Activated T-cell treated with anti-CD3 and anti-CD28 coated beads for 48 hours (primary cell): ENCODE measurements at places on chromosomes 3 and 15.

- DNase-seq, result no peak
These were observed 2.6 kb upstream of the AGBL1 start for GRCh38 chr15:86077070-86077469.

- no peak for DNase-seq
These were observed 73.2 kb upstream of the SNRPA1 start for GRCh38 chr15:101368086-101368780.

DNA sequence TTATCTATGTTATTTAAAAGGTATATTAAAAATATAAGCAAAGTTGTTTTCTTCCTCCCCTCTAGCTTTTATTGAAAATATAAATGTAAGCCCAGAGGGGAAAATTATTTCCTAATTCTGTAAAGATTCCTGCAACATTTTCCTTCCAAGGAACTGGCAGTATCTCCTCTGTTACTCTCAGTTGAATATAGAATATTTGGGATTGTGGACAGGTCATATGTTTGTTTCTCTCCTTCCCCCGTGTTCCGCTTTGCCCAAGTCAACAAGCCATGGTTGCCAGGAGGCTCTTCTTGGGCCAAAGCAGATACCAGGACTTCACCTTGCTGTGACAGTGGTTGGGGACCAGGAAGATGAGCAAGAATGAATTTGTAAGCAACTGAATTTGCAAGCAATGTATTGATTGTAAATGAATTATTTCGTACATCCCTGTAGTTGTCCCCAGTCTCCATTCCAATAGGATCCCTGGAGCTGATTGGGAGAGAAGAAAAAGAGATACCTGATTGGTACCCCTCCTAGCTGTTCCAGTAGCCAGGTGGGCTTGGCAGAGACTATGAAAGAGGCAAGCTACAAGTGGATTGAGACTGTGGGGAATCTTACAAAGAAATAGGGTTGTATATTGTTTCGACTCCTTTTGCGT lies 130.8 kb downstream of the FNDC3B start:
- no peak for DNase-seq

- no peak for DNase-seq
These were observed 396.0 kb downstream of the FHIT start for GRCh38 chr3:60855250-60855649.

- no peak for DNase-seq
These were observed 80.7 kb downstream of the SMAD6 start for GRCh38 chr15:66782785-66783184.

DNA sequence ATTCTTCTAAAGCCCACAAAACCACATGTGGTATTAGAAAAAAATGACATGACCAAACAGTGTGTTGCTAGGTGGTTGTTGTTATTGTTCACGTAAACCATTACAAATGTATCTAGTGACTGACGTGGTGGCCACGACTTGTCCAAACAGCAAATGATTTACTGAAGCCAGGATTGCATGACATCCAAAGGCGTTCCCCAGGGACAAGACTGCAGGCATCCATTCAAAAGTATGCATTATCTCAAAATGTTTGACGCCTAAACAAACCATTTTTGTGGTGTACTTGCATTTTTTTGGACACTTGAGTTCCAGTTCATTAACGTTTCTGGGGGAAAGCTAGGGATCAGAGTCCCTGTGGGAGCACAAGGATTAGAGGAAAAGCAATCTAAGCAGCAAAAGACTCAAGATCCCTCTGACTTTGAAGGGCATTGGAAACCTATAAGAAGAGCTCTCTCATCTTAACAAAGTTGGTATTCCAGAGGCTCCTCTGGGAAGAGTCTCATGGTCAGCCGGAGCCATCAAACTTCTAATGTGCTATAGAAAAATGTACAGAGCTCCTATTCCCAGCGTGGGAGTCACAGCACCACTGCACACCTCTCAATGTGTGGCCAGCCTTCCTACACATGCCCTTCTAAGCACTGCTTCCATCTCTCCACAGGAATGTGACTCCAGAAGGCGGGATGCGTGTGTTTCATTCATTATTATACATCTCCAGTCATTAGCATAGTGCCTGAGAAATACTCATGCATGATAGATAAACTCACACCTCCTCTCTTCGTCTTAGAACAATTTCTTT lies 62.9 kb downstream of the FBN1 start:
- DNase-seq, result no peak

GRCh38 chr15:90936823-90937222 lies 1.7 kb downstream of the UNC45A start:
- no peak for DNase-seq

- DNase-seq, result no peak
These were observed 1.1 kb downstream of the GORASP1 start for GRCh38 chr3:39106281-39106811.

GRCh38 chr15:34206011-34206410 lies 3.9 kb downstream of the KATNBL1 start:
- DNase-seq, result no peak

DNA sequence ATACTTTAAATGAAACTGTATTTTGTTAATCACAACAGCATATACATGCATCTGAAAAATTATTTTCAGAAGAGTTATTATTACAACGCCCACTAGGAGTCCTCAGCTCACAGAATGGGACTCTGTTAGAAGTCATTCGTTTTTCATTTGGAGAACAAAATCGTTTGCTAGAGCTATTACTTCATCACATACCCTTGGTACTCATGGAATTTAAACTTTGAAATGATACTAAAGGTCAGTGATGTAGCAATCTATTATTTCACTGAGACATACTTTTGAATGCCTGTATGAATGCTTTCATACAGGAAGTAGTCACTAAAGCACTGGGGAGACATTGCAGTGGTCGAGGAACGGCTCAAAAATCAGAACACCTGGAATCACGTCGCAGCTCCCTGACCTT lies 198.1 kb downstream of the MBNL1 start:
- DNase-seq, result no peak

DNA sequence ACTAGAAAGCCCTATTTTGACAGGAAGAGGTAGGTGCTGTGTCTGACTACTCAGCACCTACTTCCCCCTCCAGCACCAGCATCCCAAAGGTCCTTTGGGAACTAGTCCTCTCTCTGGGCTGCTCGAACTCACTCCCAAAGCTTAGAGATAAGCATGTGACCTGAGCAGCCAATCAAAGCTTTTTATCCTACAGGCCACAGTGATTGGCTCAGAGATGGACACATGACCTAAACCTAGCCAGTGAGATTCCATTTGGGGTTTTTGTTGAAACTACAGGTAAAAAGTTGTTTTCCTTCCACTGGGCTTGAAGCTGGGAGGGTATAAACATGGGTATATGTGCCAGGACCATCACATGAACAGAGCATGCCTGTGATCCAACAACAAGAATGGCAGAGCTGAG lies 186.5 kb upstream of the PPP2R3A start:
- no peak for DNase-seq

DNA sequence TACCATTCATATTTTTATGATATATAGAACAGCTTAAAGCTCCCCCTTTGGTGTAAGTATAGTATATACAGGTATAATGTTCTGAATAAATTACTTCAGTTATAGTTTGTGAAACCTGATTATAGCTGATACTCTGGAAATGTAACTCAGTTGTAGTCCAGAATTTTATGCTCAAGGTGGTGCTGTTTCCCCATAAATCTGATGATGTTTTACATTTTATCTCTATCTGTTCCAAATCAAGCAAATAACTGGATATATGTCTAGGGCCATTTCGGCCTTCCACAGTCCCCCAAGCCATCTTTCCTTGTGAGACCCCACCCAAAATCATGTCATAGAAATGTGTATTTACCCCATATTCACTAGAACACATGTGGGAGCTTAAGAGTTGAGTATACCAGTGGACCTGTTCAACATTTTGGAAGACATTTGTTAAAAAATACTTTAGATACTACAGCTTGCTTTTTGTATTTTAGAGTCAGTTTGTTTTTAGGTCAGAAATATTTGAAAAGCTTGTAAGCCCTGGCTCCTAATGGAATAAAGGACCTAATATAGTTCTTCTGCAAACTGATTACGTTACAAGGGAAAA lies 107.1 kb downstream of the ATG7 start:
- no peak for DNase-seq

- DNase-seq, result no peak
These were observed 511.7 kb upstream of the UBE2E2 start for GRCh38 chr3:22691407-22691806.

- no peak for DNase-seq
These were observed 267.7 kb downstream of the ZBTB20 start for GRCh38 chr3:114879059-114880031.

DNA sequence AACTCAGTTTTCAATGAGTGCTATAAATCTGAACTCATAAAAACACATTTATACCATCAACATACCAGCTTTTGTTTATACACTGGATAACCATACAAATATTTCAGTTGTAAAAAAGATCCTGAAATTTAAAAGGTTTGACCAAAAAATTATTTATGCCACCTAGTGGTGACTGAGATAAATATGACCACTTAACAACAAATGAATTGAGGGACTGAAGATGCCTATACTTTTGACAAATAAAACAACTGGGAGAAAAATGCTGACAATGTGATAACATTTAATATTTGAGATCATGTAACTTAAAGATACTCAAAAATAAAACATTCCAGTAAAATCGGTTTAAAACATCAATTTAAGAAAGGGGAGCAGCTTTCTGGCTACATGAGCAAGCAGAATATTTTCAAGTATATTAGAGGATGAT lies 30.4 kb downstream of the ATG3 start:
- DNase-seq, result no peak

- DNase-seq, result no peak
These were observed 164.0 kb downstream of the IL20RB start for GRCh38 chr3:137121704-137122314.

GRCh38 chr15:57253500-57253899 lies 122.8 kb upstream of the CGNL1 start:
- DNase-seq, result no peak

DNA sequence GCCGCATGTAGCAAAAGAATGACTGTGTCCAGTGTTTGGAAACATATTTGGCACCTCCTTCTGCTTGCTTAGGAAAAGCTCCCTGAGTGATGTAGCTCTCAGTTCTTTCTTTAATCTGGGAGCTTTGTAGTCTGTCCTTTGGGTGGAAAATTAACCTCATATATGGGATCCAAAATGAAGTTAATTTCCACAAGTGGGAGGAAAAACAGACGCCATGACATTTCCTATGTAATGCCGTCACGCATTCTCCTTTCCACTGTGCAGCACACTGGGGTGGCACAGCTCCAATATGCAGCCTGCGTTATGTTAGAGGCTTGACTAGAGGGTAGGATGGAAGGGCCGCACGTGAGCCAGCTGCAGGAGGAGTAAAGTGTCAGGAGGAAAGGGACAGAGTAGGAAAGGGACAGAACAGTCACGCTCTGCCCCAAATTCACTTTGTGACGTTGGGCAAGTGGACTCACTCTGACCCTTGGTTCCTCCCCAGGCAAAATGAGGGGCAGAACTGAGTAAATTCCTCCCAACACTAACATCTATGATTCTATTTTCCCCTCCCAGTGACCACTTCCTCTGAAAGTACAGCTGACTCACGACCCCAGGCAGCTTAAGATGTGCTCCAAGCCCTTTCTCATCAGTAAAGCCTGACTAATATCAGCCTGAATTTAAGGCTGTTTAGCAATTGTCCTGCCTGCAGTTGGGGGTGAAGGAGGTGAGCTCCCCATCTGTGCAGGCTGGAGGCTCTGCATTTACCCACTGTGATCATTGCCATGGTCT lies 176.5 kb upstream of the PFN2 start:
- DNase-seq, result peak; percentile 1

- no peak for DNase-seq
These were observed 126.7 kb downstream of the ARNT2 start for GRCh38 chr15:80530737-80531365.

DNA sequence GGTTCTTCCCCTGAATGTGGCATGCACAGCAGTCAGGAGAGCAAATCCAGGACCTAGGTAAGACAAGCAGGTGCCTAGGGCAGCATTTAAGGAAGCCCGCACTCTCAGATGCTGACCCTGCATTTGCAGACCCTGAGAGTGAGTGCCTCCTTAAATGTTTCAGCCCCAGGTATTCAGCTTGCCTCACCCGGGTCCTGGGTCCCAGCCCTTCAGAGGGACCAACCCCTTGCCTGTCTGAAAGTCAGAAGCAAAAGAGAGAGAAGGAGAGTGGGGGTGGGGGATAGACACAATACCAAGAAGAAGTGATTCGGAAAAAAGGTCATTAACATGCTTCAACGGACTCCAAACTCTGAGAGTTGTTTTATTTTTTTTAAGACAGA lies 75.0 kb downstream of the MEGF11 start:
- DNase-seq, result no peak

DNA sequence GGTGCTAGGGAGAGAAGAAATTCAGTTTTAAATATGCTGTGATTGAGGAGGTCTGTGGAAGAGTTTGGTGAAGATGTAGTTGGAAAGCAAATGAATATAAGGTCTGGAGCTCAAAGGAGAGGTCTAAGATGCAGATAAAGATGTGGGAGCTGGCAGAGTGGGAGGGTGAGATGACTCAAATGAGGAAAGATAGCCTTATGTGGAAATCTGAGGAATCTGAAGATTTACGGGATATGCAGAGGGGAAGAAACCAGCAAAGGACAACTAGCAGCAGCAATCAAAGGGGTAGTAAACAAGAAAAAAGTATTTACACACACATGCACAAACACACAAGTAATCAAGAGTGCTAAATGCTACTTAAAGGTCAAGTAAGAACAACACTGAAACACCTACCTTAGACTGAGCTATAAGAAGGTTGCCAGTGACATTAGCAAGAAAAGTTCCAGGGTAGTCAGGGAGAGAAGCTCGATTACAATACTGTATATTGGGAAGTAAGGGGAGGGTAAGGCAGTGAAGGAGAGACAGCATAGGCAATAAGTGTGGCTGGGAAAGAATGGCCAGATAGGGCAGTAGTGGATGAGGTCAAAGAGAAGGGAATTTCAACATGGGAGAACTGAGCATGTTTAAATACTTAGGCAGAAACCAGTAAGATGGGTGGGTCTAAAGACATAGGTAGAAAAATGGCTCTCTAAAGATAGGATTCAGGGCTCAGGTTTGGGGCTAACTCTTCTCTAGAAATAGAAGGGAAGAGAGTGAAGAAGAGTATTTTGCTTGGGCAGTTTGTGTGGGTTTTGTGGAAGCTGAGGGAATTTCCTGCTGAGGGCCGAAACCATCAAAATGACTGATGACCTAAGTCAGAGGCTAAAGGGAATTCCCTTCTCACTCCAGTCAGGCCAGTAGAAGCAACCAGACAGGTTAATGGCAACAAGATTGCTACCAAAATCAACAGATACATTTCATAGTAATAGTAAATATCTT lies 8.9 kb downstream of the CMTM6 start:
- no peak for DNase-seq

DNA sequence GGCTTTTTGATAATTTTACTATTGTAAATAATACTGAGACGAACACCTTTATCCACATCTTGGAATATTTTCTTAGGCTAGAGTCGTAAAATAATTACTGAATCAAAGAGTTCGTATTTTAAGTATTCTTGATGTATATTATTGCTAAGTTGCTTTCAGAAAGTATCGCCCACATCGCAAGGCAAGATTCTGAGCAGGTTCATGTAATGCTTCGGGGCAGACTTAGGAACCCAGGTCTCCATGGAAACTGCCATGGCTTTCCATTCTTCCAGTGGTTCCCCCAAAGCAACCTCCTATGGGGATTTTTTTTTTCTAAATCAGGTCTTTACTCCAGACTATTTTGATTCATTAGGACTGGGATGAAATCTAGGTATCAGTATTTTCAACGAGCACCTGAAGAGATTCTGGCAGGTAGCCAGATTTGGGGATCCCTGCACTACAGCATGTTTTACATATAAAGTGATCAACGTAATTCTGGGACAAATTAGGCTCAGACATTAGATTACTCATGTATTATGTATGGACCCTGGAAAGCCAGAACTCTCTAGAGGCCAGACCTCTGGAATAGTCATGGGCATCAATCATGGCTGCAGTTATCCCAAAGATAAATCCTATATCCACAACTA lies 86.5 kb downstream of the B3GNT5 start:
- no peak for DNase-seq

- DNase-seq, result no peak
These were observed at the start of gene TPM1 for GRCh38 chr15:63041974-63042876. TSS of gene TPM1 (plus strand) at chr15:63042747. CDS start at chr15:63042830, 83 bp downstream.
